NCI-H2171 treated with DMSO at 0.1 percent for 48 hours (cell line): ENCODE measurements at places on chromosomes 1 and 21.

DNA sequence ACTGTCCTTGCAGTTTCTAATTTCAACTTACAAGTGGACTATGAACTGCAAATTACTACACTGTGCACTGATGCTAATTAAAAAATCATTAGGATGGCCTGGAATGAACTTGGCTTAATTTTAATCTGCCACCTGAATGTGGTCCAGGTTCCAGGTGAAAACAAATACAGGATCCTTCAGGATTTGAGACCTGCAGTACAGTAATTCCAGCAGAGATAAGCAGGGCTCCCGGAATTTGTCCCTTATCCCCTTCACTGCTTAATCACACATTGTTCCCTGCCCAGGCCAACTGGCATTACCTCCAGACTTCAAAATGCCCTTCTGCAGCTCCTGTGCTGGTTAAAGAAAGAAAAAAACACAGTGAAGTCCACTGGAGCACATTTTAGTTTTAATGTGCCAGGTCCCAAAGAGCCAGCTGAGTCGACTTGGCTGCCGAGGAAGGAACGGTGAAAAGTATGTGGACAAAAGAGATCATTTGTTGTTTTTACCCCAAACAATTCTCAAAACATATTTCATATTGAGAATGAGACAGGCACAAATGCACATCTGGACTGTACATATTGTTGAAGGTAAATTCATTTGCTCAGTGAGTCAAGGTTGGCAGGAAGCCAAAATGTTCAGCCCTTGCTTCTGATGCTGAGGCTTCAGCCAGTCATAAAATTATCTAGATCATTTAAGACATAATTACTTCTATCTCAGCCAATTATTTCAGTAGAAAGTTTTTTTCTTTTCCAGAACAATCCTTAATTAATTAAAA, 28.3 kb downstream of the DEGS1 start:
- DNase-seq = peak; percentile 89

DNA sequence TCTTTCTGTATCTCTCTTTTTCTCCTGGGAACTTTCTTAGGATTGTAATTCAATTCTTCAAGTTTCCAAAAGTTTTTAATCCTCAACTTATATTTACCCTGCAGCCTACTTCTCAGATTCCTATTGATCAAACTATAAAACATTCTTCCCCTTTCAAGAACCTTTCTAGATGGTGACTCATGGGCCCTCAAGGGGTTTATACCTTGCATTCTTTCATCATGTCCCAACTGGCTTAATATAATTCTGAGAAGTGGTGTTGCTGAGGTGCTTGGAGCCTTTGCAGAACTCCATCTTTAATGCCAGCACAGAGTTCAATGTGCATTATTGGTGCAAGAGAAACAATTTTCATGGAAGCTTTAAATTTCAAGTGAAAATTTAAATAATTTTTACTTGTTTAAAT, 273.4 kb downstream of the VAV3 start:
- DNase-seq = no peak

- DNase-seq = no peak
Observed at GRCh38 chr1:115373305-115373704, 35.3 kb upstream of the NGF start.

DNA sequence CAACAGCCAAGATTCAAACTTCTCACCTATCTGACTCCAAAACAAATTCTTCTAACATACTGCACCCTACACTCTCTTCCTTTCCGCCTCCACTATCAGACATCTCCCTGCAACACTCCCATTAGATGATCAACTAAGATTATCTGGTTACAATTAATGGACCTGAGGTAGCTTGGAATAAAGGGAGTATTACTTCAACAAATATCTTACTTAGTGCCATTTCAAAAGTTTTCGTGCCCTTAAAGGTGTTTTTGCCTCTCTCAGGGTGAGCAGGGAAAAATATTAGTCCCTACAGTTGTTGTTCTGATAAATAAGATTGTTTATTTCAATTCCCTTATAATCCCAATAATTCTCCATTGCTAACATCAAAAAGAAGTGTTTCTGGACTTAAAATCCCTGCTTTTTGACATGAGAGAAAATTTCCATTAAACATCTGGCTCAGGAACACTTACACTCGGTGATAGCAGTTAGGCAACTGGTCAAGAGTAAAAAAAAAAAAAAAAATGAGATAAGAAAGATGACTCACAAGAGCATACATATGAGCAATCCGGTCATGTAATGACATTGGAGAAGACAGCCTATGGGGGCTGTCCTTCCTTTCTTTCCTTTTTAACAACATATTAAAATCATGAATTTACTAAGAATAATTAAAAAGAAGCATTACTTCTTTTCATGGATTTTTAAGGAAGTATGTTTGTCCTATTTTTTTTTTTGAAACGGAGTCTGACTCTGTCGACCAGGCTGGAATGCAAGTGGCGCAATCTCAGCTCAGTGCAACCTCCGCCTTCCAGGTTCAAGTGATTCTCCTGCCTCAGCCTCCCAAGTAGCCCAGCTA, 7.6 kb downstream of the RSBN1 start:
- no peak for DNase-seq

- peak; percentile 4 for DNase-seq
Observed at GRCh38 chr1:221714227-221715152, 27.4 kb downstream of the DUSP10 start.

- DNase-seq = no peak
Observed at GRCh38 chr1:109906160-109906838, 4.3 kb upstream of the CSF1 start.

GRCh38 chr21:35249636-35250035, 200.5 kb upstream of the RUNX1 start:
- DNase-seq = no peak

GRCh38 chr1:113269168-113269963, 120.9 kb upstream of the MAGI3 start:
- no peak for DNase-seq

- DNase-seq = no peak
Observed at GRCh38 chr1:168676029-168676812, 52.8 kb downstream of the DPT start.

DNA sequence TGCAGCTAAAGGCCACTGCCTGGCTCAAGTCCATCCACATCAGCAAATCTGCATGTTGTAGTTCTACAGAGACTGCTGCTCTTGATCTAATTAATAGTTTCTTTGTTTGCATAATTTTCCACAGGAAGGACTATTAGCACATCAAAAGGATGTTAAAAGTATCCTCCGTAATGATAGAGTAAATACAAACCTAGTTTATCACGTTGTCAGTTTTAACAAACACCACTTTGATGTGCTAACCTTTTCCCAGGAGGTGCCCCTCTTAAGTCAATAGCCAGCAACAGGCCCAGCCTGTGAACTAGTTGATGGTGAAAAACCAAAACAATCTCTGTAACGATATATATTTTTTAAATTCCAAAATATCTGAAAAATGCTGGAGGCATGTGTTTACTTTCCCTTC, 64.2 kb upstream of the SLC22A15 start:
- no peak for DNase-seq

GRCh38 chr1:204511366-204511765, 4.8 kb upstream of the MDM4 start:
- no peak for DNase-seq

GRCh38 chr1:110003747-110004428, 19.3 kb downstream of the AHCYL1 start:
- DNase-seq = peak; percentile 47

- DNase-seq = no peak
Observed at GRCh38 chr1:147586414-147586813, 45.1 kb downstream of the BCL9 start.

DNA sequence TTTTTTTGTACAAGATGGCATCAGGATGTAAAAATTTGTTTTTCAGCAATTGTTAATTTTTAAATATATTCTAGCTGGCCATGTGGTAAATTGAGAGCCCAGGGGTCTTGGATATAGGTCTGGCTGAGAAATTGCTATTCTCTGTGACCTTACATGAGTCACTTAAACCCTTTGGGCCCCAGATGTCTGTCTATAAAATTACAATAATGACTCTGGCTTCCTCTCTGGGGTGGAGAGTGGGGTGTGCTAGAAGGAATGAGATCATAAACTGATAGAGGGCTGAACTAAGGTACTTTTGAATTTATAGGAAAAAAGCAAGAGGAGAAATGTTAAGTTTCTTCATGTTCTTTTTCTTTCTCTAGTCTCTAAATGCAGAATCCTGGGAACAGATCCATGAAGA, 12.4 kb upstream of the TCHH start:
- no peak for DNase-seq

- DNase-seq = no peak
Observed at GRCh38 chr1:167178831-167179230, 41.9 kb upstream of the POU2F1 start.

GRCh38 chr1:169739980-169740379, 6.1 kb upstream of the SELE start:
- DNase-seq = no peak

GRCh38 chr1:88726697-88727096, 42.6 kb downstream of the PKN2 start:
- DNase-seq = no peak

- peak; percentile 75 for DNase-seq
Observed at GRCh38 chr1:23611601-23612327, 52.5 kb upstream of the ID3 start.

- DNase-seq = no peak
Observed at GRCh38 chr1:236766506-236766905, 28.6 kb upstream of the MTR start.

- DNase-seq = peak; percentile 41
Observed at GRCh38 chr1:45876000-45876617, 72.7 kb downstream of the MAST2 start.

DNA sequence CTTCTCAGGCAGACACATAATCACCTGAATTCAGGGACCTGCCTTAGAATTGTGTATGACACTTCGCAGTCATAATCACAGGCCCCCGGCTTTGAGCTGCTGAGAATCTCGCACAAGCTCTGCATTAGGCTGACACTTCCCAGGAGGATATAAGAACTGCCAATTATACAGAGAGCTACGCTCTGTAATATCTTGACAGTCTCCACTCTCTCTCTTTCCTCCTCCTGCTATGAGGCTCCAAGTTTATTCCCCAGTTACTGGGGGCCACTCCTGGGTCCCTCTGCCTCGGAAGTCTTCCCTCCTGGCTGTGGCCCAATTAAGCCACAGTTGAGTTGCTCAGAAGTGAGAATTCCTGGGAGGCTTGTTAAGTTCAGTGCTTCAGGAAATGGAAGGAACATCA, 42.7 kb downstream of the EBNA1BP2 start:
- peak; percentile 5 for DNase-seq

- DNase-seq = no peak
Observed at GRCh38 chr21:14866859-14867765, 197.7 kb downstream of the NRIP1 start.

DNA sequence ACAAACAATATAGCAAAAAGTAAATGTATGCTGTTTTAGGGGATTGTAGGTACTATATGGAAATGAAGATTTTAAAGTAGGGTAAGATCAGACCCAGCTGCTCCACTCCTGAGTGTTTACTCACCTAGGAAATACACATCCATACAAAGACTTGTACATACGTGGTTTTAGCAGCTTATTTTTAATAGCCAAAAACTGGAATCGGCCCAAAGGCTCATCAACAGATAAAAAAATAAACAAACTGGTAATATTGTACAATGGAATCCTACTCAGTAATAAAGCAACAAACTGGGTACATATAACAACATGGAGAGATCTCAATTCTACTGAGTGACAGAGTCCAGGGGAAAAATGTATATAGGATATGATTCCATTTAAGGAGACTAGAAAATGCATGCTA, 179.2 kb upstream of the TMEM51 start:
- DNase-seq = no peak
